COR-L47 (cell line): ENCODE measurements at places on chromosomes 13 and 19.
A peak's percentile ranks its signal among the peaks of the same experiment; 100 is the strongest.

- no peak for DNase-seq
Measured at GRCh38 chr19:15244106-15244803, 12.0 kb upstream of the EPHX3 start.

- no peak for DNase-seq
Measured at GRCh38 chr19:13363245-13363644, 143.0 kb downstream of the CACNA1A start.

- no peak for DNase-seq
Measured at GRCh38 chr13:108594153-108594552, 35.3 kb upstream of the MYO16 start.

- peak; percentile 95 for DNase-seq
Measured at GRCh38 chr19:4909897-4910593, 744 bp downstream of the UHRF1 start.

- DNase-seq, result no peak
Measured at GRCh38 chr19:17351815-17352435, 14.6 kb downstream of the GTPBP3 start.

DNA sequence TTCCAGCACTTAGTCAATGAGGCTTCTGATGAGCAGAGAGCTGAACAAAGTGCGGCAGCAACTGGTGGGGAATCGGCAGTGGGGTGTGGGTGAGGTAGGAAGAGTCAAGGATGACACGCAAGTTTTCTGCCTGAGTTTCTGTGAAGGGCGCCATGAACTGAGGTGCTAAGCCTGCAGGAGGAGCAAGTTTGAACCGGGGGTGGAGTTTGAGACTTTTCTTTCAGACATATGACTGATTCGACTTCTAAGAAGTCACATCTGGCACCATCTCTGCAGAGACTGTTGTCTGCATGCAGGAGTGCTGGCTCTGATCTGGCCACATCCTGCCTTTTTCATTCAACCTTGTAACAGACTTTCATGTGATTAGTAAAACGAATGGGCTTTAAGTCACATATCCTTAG, 14.8 kb upstream of the GPI start:
- DNase-seq, result no peak

- peak; percentile 53 for DNase-seq
Measured at GRCh38 chr19:36973021-36973843, 57.1 kb downstream of the ZNF568 start.
